NCI-H1417 (cell line): ENCODE measurements at places on chromosomes 11 and 22.
A peak's percentile ranks its signal among the peaks of the same experiment; 100 is the strongest.

DNA sequence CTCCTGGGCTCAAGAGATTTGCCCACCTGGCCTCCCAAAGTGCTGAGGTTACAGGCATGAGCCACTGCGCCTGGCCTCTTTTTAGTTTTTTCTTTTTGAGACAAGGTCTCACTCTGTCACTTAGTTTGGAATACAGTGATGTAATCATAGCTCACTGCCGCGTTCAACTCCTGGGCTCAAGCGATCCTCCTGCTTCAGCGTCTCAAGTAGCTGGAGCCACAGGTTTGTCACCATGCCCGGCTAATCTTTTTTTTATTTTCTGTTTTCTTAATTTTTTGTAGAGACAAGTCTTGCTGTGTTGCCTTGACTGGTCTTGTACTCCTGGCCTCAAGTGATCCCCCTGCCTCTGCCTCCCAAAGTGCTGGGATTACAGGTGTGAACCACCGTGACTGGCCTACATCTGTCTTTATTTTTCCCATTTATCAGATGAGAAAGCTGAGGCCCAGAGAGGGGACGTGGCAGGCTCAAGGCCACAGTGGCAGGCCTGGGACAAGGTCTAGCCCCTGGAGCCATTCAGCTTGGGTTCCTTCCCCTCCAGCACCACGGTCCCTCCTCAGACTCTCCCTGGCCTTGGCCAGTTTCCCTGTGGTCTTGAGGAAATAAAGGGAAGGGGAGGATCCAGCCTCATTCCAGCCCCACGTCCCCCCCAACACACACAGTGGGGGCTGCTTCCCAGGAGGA lies 2.8 kb upstream of the KDELR3 start:
- DNase-seq: no peak

GRCh38 chr11:112722876-112723275 lies 238.3 kb upstream of the NCAM1 start:
- DNase-seq: no peak

- DNase-seq: no peak
Observed at GRCh38 chr11:75516886-75517285, 8.9 kb downstream of the GDPD5 start.

- DNase-seq: no peak
Observed at GRCh38 chr11:134398079-134398444, 14.0 kb downstream of the B3GAT1 start.

DNA sequence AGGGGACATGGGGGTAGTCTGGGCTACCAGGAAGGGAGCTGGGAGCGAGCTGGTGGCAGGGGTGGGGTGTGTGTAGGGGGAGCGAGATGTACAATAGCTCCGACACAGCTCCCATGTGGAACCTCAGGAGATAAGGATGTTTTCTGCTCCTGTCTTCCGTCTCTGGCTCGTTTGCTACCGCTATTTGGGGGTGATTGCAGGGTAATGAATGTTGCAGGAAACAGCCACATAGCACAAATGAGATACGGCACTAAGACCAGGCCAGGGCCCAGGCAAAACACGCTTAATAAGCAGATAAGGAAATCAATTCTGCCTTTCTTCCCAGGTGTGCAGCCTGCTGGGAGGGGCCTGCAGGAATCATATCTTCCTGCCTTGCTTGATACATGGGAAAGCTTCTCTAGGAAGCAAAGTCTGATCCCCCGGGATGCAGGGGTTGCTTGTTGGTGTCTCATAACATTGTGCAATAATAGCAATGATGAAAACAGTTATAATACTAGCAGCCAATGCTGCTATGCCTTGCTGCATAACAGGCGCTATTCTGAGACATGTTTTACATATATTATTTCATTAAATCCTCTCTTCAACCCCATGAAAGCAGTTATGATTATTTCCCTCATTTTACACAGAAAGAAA lies 158.7 kb downstream of the ST3GAL4 start:
- DNase-seq: no peak

GRCh38 chr22:38706101-38706900 lies 557 bp downstream of the GTPBP1 start:
- DNase-seq: peak; percentile 66

DNA sequence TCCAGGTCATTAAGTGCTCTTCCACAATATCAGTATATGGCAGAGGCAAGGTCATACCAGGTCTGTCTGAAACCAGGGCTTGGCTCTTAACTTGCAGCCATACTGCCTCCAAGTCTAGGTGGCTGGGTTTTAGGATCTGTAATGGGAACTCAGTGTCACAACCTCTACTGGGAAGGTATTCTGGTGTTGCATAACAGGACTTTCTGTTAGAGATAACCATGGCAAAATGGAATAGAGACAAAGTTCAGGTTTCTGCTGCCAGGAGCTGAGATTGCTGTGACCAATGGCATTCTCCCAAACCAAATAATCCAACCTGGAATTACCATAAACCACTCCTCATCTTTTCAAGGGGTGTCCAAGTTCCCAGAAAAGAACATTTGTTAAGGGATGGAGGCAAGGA lies 6.8 kb upstream of the SAA1 start:
- peak; percentile 33 for DNase-seq

DNA sequence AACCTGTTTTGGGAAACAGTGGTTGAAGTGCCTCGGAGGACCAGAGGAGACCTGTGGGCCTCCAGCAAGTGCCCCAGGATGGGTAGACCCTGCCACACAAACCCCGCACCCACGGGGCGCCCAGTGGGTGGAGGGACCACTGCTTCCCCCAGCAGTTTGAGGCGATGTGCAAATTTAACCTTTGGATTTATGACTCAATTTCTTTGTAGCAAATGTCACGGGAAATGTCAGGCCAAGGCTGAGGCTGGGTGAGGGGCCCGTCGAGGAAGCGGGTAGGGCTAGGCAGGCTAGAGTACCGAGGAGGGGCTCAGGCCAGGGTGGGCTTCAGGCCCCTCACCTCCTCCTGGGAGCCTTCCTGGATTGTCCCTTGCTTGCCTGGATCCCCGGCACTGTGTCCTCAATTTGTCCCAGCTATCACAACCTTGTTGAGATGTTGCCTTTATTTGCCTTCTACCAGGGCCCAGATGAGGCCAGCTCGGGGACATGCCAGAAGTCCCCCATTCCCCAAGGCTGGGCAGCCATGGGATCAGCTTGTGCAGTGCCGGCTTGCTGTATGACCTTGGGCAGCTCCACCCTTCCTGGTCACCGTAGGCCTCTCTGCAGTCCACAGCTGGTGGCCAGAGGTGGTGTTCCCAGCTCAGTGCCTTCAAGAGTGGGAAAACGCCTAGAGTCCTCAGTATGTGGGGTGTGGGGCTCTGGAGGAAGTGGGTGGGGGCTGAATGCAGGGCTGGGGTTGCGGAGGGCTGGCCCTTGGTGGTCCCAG lies 39.5 kb upstream of the PRODH start:
- DNase-seq: no peak

DNA sequence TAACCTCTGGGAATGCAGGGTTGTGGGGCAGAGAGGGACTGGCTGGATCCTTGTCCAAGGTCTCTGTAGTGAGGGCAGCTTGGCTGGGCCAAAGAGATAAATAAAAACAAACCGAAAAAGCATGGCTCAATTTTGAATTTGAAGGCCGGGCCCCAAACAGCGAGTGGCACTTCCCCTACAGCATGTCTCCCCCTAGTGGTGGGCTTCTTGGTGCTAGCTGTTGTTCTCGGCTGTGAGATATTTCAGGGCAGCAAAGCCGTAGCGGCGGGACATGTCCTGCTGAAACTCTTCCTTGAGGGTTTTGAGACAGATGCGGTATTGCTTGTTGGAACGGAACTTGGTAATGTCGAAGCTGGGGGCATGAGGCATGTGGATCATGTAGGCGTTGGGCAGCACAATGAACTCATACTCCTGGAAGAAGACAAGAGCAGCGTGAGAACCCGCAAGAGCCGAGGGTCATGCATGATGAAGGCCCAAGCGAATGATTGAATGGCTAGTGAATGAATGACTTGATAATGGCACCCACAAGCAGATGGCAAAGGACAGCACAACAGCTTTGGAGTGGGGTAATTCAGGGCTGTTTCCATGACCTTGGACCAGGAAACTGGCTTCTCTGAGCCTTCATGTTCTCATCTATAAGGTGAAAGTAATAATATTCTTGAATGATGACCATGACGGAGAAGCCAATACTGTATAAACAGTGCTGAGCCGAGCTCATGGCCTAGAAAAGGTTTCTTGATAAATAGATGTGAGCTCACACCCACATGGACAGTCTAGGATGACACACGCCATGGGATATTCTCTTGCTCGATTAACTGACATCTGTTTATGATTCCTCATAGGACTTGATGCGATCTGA lies 216.3 kb upstream of the SYN3 start:
- no peak for DNase-seq

- DNase-seq: no peak
Observed at GRCh38 chr11:92790366-92790765, 179.1 kb upstream of the MTNR1B start.

DNA sequence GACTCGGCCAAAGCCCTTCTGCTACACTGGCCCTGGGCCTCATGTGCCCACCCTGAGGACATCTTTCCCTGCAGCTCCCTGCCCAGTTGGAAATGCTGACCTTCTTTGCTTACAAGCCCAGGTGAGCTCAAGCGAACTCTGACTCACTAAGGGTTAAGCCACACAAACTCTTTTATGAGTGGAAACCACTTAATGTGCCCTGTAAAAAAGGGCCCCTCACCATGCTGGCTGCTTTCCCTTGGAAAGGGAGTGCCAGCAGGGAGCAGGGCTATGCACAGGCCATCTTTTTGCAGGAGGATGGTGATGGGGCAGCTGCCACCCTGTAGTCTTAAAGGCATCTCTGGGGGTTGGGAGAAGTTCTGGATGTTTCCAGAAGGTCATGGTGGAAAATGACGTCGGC lies 18.7 kb downstream of the EHF start:
- no peak for DNase-seq

GRCh38 chr11:102971766-102972165 lies 16.2 kb upstream of the MMP13 start:
- no peak for DNase-seq

- DNase-seq: no peak
Observed at GRCh38 chr11:31646216-31646615, 136.6 kb downstream of the ELP4 start.

- no peak for DNase-seq
Observed at GRCh38 chr11:118136801-118137200, 15.8 kb downstream of the SCN4B start.

- DNase-seq: no peak
Observed at GRCh38 chr11:18699269-18699596, 654 bp downstream of the TMEM86A start.

GRCh38 chr11:2911088-2911784 lies 18.0 kb downstream of the PHLDA2 start:
- DNase-seq: no peak

DNA sequence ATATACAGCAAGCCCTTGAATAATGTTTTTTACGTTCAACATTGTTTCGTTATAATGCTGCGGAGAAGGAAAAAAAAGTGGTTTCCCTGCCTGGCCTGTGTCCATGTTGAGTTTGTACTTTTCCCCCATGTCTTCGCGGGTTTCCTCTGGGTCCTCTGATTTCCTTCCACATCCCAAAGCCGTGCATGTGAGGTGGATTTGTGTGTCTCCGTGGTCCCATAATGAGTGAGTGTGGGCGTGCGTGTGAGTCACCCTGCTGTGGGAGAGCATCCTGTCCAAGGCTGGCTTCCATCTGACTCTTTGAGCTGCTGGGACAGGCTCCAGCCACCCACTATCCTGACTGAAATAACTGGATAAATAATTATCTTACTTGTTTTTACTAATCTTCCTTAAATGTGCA lies 29.6 kb upstream of the SNX19 start:
- DNase-seq: no peak

DNA sequence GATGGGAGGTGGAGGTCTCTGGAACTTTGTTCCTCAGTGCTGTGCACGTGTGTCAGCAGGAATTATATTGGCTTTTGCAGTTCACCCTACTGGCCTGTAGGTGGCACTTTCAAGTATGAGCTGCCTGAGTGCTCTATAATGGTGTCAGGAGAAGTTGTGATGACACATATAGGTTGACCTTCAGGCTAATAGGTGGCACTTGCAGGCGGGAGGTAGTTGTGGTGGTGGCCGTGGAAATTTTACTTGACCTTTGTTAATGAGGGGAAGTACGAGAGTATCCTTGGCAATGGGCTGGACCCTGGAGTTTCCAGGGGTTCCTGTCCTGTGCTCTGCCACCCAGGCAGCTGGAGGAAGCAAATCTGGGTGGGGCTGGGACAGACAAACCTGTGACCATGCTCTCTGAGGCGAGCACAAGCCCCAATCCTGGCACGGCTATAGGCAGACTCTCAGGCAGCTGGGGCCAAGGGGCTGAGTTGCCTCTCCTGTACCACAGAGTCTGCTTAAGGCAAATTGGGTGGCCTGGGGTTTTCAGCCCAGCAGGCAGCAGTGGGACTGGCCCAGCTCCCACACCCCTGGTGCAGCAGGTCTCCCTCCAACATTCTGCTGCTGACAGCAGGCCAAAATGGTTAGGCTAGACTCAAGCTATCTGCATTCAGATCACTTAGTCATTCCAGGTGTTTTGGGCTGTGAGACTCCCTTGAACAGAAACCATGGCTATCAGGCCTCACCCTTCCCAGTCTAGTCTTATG lies 147.5 kb upstream of the CTSC start:
- no peak for DNase-seq

GRCh38 chr11:110086892-110087309 lies 6.3 kb upstream of the ZC3H12C start:
- DNase-seq: no peak

DNA sequence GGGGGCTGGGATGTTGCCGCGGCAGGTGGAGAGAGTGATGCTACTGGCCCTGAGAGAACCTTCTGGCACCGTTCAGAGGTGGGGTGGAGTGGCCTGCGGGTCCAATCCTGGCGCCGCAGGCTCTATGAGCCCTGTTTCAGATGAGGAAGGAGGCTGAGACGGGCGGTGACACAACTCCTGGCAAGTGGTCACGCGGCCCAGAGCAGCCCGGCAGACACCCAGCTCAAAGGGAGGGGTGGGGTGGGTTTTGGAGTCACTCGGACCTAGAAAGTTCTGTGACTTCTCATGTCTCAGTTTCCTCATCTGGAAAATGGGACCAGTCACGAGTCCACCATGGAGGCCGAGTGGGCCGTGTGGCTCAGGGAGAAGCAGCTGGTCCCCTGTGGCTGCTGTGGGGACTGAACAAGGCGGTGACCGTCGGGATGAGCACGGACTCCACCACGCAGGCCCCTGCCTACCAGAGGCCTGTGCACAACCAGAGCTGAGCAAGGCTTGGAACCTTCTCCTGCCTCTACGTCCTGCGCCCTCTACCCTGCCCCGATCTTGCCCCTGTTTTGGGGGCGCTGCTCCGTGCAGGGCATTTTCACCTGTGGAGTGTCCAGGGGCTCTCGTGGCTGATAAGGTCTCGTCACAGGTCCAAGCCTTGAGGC lies 3.7 kb downstream of the TSPO start:
- no peak for DNase-seq

DNA sequence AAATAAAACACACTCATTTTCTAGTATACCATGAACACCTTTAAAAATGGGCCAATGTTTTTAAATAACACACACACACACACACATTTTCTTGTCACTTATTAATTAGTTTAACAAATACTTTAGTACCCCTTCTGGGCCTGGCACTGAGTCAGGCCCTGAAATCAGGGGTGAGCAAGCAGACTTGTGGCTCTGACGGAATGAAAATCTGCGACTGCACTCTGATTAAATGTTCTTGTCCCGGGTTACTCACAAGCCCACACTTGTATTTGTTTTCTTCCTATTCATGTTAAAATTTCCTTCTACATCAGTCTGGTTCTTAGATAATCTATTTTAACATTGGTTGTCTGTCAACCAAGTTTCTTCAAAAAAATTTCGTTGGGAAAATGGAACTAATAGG lies 43.0 kb upstream of the PDGFD start:
- DNase-seq: no peak
